Astrocyte of the hippocampus (primary cell): ENCODE measurements at places on chromosomes 13 and 19.

DNA sequence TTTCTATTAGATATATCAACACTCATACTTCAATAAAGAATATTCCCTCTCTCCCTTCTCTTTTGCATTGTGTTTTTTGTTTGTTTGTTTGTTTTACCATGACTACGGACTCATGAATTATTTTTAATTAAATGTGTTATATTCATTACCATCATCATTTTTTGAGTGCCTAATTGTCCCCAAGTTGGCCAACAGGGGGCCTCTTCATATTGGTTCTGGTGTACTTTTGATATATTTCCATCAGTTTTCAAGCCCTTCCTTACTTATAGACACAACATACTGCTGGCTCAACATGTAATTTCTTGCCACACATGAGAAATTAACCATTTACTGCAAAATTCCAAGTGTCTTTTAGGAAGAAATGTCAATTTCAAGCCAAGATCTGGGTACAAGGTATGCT is 54.5 kb upstream of the GPC6 start:
- DNase-seq: no peak

DNA sequence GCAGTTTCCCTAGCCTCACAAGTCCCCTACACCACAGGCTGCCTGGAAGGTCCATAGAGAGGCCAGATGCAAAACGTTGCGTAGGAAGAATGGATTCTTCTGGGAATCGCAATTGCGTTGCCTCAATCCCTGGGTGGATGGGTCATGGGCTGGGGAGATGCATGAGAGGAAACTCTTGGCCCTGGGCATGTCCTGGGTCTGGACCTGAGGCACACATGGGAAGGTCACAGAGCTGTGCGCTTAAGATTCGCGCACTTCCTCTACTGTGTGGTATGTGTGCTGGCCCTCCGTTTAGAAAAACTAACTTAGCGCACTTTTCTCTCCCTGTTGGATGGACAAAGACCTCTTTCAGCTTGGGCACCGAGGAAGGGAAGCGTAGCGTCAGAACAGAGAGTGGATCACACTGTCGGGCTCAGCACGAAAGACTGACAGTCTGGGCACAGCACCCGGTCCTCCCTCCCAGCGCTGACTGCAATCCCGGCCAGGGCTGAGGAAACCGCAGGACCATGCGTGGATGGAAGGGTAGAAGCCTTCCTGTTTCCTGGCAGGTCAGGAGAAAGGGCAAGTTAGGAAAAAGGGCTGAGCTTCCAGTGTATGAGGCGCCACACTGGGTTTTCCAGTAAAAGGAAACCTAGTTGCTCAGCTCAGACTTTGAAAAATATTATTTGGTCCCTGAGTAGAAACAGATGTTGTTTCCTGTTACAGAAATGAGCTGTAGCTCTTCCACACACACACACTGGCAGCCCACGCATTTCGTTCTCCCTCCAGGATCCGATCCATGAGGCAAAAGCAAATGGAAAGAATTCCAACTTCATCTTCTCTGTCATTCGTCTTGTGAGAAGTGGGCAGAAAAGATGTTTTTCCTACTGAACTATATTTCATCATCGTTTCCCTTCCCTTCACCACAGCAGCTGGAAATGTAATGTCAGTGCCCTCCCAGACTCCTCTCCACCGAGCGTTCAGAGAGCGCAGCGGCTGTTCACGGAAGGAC is 86.0 kb downstream of the ING1 start:
- no peak for DNase-seq

GRCh38 chr19:53381376-53381775 is 13.6 kb upstream of the ZNF765 start:
- DNase-seq: no peak

DNA sequence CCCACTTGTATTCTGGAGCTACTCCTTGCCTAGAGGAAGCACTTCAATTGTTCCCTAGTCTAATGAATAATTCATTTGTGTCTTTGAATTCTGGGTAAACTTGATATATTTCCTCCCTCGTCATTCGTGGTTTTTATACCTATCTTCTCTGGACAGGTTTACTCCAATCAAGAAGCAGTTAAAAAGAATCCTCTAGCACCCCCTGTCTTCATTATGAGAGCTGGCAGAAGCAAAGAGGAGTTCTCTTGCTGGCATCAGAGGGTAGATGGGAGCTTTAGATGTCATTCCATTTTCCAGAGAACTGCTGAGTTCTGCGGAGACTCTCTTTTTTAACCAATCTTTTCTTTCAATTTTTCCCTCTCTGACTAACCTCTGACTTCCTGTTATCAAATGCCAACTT is 627.7 kb downstream of the FGF9 start:
- no peak for DNase-seq

DNA sequence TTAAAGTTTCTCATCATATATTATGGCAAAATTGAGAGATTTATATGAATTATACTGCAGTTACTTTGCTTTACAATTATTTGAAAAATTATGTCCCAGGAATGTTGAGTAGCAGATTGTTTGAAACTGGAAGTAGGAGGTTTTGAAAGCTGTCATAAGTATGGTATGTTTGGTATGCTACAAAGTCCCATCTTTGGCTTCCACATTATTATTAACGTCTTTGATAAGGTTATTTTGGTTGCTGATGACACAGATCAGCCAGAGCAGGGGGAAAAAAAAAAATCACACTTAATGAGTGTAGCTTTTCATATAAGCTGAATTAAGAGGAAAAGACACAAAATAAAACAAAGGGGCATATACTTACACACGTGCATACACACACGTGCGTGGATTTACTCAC is 130.1 kb downstream of the SLITRK1 start:
- peak; percentile 15 for DNase-seq

- no peak for DNase-seq
Observed at GRCh38 chr19:35295792-35296462, 4.0 kb downstream of the MAG start.

DNA sequence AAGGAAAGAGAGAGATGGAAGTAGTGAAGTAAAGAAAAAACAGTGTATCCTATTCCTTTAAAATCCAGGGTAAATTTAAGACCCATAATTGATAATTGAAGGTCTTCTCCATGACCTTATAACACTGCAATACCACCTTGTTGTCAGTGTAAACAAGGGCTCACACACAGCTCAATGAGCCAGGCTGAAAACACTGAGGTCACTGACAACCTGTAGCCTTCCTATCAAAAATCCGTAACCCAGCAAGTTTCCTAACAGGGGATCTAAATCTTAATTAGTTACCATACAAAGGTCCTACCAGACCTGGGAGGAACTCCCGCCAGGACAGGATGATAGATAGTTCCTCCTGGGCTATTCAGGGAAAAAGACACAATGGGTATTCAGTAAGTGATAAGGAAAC is 1677.1 kb downstream of the OLFM4 start:
- DNase-seq: no peak

GRCh38 chr19:29489172-29489951 is 36.4 kb upstream of the VSTM2B start:
- DNase-seq: no peak

- DNase-seq: no peak
Observed at GRCh38 chr13:31168736-31169135, 7.0 kb upstream of the HSPH1 start.

GRCh38 chr13:98279473-98280175 is 102.6 kb upstream of the RNF113B start:
- DNase-seq: no peak

DNA sequence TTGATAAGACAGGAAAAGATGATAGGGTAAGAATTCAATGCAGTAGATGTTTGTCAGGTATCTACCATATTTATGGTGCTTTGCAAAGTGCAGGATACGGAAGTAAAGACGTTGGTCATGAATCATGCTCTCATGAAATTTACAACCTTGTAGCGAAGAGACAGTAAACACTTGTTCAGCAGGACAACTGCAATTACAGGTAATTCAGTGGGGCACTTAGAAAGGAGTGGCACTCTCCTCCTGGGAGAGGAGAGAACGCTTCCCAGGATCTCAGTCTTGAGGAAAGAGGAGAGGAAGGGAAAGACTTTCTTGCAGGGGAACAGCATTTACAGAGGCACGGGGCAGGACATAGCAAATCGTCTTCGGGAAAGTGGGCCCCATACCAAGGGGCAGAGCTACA is 46.4 kb downstream of the SOX1 start:
- DNase-seq: no peak

- no peak for DNase-seq
Observed at GRCh38 chr13:50072676-50073075, 57.4 kb downstream of the KCNRG start.

DNA sequence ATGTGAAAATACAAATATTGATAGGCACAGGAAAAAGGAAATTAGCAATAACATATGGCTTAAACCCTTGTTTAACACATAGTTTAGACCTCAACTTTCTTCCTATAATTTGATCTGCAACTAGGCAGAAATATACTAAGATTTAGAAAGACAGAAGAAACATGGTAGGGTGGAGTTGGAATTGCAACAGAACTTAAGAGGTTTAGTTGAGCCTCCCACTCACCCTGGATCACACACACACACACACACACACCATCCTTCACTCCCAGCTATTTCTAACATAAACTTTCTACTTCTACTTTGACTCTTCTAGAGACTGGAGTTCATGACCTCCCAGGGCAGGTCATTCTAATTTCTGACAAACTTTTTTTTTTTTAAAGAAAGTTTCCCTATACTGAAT is 47.4 kb downstream of the FLT3 start:
- DNase-seq: no peak

GRCh38 chr19:34120846-34121639 is 51.3 kb upstream of the LSM14A start:
- peak; percentile 60 for DNase-seq

GRCh38 chr13:114059946-114060860 is 72.2 kb downstream of the RASA3 start:
- no peak for DNase-seq

GRCh38 chr19:17947815-17948513 is 15.1 kb downstream of the CCDC124 start:
- DNase-seq: peak; percentile 98

- peak; percentile 96 for DNase-seq
Observed at GRCh38 chr19:20923077-20923871, at the start of gene ZNF85. TSS of gene ZNF85 (plus strand) at chr19:20923251. CDS start at chr19:20923401, 150 bp downstream.

DNA sequence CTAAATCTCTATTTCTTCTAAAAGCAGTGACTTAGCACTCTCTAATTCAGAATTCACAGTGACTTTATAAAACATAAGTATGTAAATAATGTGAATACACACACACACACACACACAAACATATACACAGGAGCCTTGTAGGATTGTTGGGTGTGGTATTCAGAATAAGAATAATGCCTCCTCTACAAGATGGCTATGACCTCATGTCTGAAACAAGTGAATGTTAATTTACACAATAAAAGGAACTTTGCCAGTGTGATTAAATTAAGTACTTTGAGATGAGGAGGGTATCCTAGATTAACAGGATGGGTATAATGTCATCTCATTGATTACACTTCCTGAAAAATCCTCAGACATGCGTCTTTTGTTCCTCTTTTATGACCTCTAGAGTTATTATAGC is 234.6 kb downstream of the SLITRK6 start:
- DNase-seq: no peak

GRCh38 chr19:3480383-3481091 is at the start of gene SMIM24:
TSS of gene SMIM24 (minus strand) at chr19:3480525. CDS start at chr19:3480463, 62 bp downstream.
- no peak for DNase-seq

GRCh38 chr19:35098413-35099049 is 17.1 kb upstream of the FXYD3 start:
- DNase-seq: no peak

DNA sequence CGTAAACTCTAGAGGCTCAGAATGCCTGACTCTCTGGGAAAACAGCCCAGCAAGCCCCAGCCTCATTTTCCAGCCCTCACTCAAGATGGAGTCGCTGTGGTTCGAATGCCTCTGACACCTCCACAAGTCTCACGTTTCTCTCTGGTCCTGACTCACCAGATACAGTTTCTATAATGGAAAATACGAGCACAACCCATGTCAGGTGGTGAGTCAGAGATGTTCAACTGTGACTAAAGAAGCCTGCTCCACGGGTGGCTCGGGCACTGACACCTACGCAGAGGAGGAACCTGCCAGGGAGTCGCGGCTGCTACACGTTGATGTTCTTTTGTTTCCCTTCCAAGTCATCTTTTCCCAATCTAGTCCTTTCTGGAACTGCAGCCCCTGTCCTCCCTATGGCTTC is 87.1 kb upstream of the STK24 start:
- peak; percentile 81 for DNase-seq

DNA sequence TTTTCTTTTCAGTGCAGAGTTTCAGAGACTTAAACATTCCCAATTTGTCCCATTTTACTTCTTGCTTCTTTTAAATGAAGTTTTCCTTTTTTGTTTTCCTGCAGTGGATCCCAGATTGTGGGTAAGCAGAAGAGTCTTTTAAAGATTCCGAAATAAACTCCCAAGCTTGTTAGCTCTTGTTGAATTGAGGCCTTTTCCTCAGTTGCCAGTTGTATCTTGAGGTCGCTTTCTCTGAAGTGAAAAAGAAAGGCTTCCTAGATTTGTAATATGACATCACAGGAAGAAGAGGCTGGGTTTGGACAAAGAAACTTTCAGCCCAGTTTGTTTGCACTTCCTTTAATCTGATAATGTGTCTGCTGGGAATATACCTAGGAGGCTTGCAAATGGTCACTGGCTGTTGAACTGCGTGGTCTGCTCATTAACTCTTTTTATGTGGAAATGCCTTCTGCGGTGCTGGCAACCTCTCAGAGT is at the start of gene LPAR6:
TSS of gene LPAR6 (minus strand) at position 233 of the 471 bp plus-strand sequence. CDS start 690 bp downstream, outside the sequence.
- peak; percentile 57 for DNase-seq

GRCh38 chr13:102677122-102677521 is 17.7 kb downstream of the METTL21C start:
- no peak for DNase-seq

GRCh38 chr19:11674067-11674492 is 64.7 kb downstream of the ZNF823 start:
- no peak for DNase-seq

DNA sequence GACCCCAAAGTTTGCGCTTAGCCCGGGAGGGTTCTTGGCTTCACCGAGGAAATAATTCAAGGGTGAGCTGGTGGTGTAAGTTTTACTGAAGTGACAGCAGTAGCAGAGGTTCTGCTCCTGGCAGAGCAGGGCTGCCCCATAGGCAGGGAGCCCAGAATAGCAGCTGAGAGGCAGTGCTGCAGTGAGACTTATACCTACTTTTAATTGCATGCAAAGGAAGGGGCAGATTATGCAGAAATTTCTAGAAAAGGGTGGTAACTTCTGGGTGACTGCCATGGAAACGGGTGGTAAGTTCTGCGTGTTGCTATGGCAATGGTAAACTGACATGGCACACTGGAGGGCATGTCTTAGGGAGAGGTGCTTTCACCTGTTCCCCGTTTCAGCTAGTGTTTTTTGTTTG is 17.5 kb upstream of the CAMSAP3 start:
- DNase-seq: no peak

- DNase-seq: peak; percentile 12
Observed at GRCh38 chr13:31627097-31627845, 112.1 kb upstream of the RXFP2 start.
